Transverse colon (tissue), 4 donors: ENCODE measurements at places on chromosomes 2 and 18. TPM values are rescaled to one million over a fixed set of nuclear protein-coding genes. Genes with fewer than 3 reads are reported as not detected.

Gene NAT8
- total RNA-seq, result 1.2 TPM

Gene GPR75
- 2.5 TPM for total RNA-seq

Gene LHCGR
- total RNA-seq, result not detected

Gene HOXD12
- total RNA-seq, result not detected

Gene CRYGD
- not detected for total RNA-seq

Gene G6PC2
- total RNA-seq, result not detected

- H3K27ac ChIP-seq, result no peak overlapping the region
- H3K4me1 ChIP-seq, result no peaks in the 10 kb centered on the region
- no peak overlapping the region for H3K4me3 ChIP-seq
- no peaks in the 10 kb centered on the region for H3K27me3 ChIP-seq
- no peak for DNase-seq
These were observed 437.7 kb upstream of the HS6ST1 start for GRCh38 chr2:128756365-128756717.

DNA sequence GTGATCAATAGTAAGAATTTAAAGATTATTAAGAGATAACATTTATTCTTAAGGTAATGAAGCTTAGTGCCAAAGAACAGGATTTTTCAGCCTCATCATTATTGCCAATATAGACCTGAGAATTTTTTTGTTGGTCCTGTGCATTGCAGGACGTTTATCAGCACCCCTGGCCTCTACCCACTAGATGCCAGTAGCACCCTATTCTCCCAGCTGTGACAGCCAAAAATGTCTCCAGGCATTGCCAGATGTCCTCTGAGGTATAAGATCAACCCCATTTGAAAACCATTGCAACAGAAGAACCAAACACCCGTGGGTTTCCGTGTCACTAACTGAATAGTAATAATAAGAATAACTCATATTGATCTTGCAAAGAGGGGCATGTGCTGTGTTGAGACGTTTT lies 700.0 kb upstream of the SOX11 start:
- H3K4me3 ChIP-seq, result no peak overlapping the region
- H3K36me3 ChIP-seq, result no peaks in the 10 kb centered on the region
- no peaks in the 10 kb centered on the region for H3K27me3 ChIP-seq
- DNase-seq, result no peak

GRCh38 chr2:175684466-175684865 lies 317.6 kb downstream of the LNPK start:
- H3K4me1 ChIP-seq, result no peaks in the 10 kb centered on the region
- peaks cover 34% of the 10 kb centered on the region for H3K27me3 ChIP-seq
- DNase-seq, result no peak
- no peaks in the 10 kb centered on the region for H3K36me3 ChIP-seq
- no peak overlapping the region for H3K4me3 ChIP-seq

GRCh38 chr2:115294999-115295398 lies 852.6 kb downstream of the DPP10 start:
- no peak overlapping the region for H3K4me3 ChIP-seq
- no peaks in the 10 kb centered on the region for H3K4me1 ChIP-seq
- DNase-seq, result no peak
- no peaks in the 10 kb centered on the region for H3K36me3 ChIP-seq

- peak; percentile 23 for DNase-seq
- no peak overlapping the region for H3K4me3 ChIP-seq
- no peaks in the 10 kb centered on the region for H3K36me3 ChIP-seq
- no peaks in the 10 kb centered on the region for H3K27me3 ChIP-seq
- H3K4me1 ChIP-seq, result peaks cover 19% of the 10 kb centered on the region
These were observed 39.1 kb downstream of the CYRIA start for GRCh38 chr2:16626497-16626896.

DNA sequence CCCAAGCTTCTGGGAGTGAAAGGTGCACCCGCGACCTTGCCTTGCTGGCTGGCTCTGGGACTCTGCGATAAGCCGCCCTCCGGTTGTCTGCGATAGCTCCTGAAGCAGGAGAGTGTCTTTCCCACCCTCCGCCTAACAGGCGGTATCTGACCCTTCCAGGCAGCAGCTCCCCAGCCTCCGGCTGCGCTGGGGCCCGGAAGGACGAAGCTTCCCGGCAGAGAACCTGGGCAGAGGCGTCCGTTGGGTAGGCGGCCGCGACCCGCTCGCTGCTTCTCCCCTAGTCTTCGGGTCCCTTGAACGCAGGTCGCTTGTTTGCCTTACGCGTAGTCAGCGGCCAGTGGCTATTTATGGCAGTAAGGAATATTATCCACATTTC lies 446 bp upstream of the RHBDD1 start:
- H3K4me1 ChIP-seq, result peaks cover 39% of the 10 kb centered on the region
- peak overlapping the region; percentile 70 for H3K4me3 ChIP-seq
- DNase-seq, result no peak
- peak overlapping the region; percentile 99 for H3K27ac ChIP-seq

DNA sequence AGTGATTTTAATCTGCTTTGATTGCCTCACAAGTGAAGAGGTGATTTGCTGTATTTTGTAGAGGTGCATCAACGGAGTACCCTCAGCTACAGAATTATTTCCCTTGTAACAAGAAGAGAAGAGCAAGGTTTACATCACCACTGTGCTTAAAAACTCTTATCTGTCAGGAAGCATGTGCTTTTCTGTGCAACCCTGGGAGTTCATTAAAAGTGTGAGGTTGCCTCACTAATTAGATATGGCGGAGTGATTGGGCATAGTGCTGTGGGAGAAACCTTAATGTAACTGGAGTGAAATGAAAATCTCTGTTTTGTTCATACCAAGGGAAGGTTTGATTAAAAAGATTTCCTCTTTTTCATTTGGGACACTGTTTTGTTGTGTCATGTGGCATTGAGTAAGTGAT lies 544.7 kb downstream of the PARD3B start:
- H3K36me3 ChIP-seq, result no peaks in the 10 kb centered on the region
- H3K4me3 ChIP-seq, result no peak overlapping the region
- DNase-seq, result no peak
- H3K27me3 ChIP-seq, result no peaks in the 10 kb centered on the region
- H3K27ac ChIP-seq, result no peak overlapping the region

DNA sequence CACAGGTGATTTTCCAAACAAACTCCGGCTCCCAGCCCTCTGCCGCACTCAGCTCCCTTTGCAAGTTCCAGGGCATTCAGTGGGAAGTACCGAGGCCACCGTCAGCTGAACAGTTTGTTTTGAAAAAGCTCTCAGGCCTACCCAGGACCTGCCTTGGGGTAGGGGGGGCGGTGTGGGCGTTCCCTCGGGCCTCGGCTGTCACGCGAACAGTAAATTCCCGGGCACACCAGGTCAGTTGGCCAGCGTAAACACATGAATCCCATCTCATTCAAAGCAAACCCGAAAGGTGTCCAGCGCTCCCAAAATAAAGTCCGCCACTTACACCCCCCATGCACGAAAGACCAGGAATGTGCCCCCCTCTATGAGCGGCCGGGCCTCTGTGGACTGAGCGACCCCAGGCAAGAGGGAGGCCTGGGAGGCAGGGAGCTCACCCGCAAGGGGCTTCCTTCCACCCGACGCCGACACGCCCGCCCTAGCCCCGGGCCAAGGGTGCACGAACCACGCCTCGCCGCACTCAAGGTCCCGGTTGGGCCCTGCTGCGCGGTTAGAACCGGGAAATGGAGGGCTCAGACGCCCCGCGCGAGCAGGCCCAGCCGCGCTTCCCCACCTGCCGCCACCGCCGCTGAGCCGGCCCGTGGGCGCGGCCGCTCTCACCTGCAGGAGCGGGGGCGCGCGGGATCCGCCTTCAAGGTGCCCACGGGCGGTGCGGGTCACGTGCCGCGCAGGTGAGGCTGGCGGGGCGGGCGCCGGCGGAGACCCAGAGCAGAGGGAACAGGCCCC lies at the start of gene WDSUB1:
Gene WDSUB1, minus strand, starts transcription at position 775 of the 780 bp plus-strand sequence. CDS start 3,634 bp downstream, outside the sequence.
- H3K27me3 ChIP-seq, result no peaks in the 10 kb centered on the region
- peaks cover 4% of the 10 kb centered on the region for H3K36me3 ChIP-seq
- H3K4me3 ChIP-seq, result peak within 1 kb of the TSS; percentile 83
- peak; percentile 73 for DNase-seq
- peak within 1 kb of the TSS; percentile 97 for H3K27ac ChIP-seq

DNA sequence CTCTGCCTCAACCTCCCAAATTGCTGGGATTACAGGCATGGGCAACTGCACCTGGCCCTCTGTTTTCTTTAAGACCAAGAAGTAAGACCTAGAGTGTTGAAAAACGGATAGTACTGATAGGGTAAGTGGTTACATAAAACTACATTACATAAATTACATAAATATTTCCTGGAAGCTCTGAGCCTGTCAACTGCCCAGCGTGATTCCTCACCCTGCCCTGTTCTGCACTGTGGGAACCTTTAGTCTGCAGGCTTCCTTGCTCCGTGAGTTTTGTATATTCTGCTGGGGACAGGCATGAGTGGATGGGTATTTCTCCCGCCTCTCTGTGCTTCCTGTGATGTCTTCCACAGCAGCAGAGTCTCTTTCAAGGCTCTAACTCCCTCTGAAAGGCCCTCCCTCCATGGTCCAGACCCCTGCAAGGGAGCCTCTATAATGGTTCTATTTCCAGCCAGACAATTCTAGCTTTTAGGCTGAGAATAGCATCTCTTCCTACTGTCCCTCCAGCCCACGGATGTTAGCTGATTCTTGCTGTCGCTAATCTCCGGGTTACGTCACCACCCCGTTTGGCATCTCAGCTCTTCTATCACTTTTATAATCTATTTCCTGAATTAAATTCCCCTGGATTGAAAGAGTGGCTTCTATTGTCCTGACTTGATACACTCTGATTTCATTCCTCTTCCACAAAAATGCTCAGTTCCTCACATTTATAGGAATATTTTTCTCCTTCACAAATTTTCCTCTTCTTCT lies 49.5 kb upstream of the PLEKHM3 start:
- H3K36me3 ChIP-seq, result no peaks in the 10 kb centered on the region
- H3K27ac ChIP-seq, result no peak overlapping the region
- H3K27me3 ChIP-seq, result no peaks in the 10 kb centered on the region
- H3K4me1 ChIP-seq, result no peaks in the 10 kb centered on the region

- no peaks in the 10 kb centered on the region for H3K36me3 ChIP-seq
- no peaks in the 10 kb centered on the region for H3K27me3 ChIP-seq
- no peaks in the 10 kb centered on the region for H3K4me1 ChIP-seq
- H3K27ac ChIP-seq, result no peak overlapping the region
- H3K4me3 ChIP-seq, result no peak overlapping the region
These were observed 383.2 kb upstream of the SLC14A2 start for GRCh38 chr18:45232061-45232460.

DNA sequence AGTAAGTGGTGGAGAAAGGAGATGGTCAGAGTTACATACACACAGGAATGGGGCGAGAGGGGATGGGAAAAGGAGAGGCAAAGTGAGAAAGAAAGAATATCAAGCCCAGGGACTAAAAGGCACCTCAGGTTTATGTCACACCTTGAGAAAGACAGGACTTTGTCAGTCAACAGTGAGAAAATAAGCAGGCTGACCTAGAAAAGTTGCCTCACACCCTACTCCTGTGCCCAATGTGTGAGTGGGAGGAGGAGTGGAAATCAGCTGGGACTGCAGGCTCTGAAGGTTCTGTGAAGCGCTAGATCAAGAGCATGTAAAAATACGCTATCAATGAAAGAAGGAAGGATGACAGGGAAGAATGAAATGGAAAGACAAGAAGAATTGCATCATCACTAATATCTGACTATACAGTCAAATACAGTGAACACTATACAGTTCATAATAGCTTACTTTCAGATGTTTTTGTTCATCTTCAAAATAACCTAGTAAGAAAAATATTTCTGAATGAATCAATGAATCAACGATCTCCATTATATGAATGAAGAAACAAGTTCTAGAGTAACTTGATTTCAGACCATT lies 10.7 kb downstream of the VPS54 start:
- H3K4me3 ChIP-seq, result no peak overlapping the region
- no peak overlapping the region for H3K27ac ChIP-seq
- H3K27me3 ChIP-seq, result no peaks in the 10 kb centered on the region
- H3K4me1 ChIP-seq, result no peaks in the 10 kb centered on the region

GRCh38 chr2:189465076-189465475 lies 23.8 kb downstream of the WDR75 start:
- H3K27me3 ChIP-seq, result no peaks in the 10 kb centered on the region
- no peak overlapping the region for H3K4me3 ChIP-seq

- no peak overlapping the region for H3K4me3 ChIP-seq
- H3K4me1 ChIP-seq, result no peaks in the 10 kb centered on the region
- H3K27ac ChIP-seq, result no peak overlapping the region
- no peak for DNase-seq
- no peaks in the 10 kb centered on the region for H3K27me3 ChIP-seq
These were observed 19.4 kb upstream of the DSC3 start for GRCh38 chr18:31061945-31062344.

- peaks cover 9% of the 10 kb centered on the region for H3K4me1 ChIP-seq
- H3K27ac ChIP-seq, result peak overlapping the region; percentile 11
- H3K27me3 ChIP-seq, result peaks cover 9% of the 10 kb centered on the region
- H3K4me3 ChIP-seq, result no peak overlapping the region
These were observed 37.3 kb downstream of the MTCL1 start for GRCh38 chr18:8742387-8743361.

- H3K4me1 ChIP-seq, result no peaks in the 10 kb centered on the region
- no peaks in the 10 kb centered on the region for H3K27me3 ChIP-seq
- no peak overlapping the region for H3K4me3 ChIP-seq
- no peak overlapping the region for H3K27ac ChIP-seq
- no peaks in the 10 kb centered on the region for H3K36me3 ChIP-seq
These were observed 156.2 kb upstream of the NABP1 start for GRCh38 chr2:191521608-191522208.

DNA sequence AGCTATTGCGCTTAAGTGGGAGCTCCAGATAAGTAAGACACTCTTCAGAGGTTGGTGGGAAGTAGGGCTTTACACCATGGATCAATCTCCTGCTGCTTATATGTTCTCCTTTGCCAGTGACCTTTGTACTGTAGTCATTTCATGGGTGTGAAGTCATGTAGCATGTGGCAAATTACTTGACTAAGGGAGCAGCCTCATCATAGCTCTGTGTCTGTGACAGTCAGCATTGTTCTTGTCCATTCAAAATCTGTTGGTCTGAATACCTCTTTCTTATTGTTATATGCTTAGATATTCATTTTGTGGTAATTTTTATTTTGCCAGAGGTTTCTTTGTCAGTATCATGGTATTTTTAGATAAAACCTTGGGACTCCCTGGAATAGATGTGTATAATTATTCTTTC lies 18.2 kb downstream of the SLC4A1AP start:
- H3K27ac ChIP-seq, result peak overlapping the region; percentile 64
- no peak for DNase-seq
- no peak overlapping the region for H3K4me3 ChIP-seq
- H3K27me3 ChIP-seq, result no peaks in the 10 kb centered on the region
- peaks cover 8% of the 10 kb centered on the region for H3K4me1 ChIP-seq
- peaks cover 37% of the 10 kb centered on the region for H3K36me3 ChIP-seq

- peak overlapping the region; percentile 68 for H3K27ac ChIP-seq
- peaks cover 12% of the 10 kb centered on the region for H3K4me1 ChIP-seq
- DNase-seq, result peak; percentile 73
- H3K4me3 ChIP-seq, result no peak overlapping the region
These were observed 13.5 kb upstream of the CNOT11 start for GRCh38 chr2:101238930-101239759.

DNA sequence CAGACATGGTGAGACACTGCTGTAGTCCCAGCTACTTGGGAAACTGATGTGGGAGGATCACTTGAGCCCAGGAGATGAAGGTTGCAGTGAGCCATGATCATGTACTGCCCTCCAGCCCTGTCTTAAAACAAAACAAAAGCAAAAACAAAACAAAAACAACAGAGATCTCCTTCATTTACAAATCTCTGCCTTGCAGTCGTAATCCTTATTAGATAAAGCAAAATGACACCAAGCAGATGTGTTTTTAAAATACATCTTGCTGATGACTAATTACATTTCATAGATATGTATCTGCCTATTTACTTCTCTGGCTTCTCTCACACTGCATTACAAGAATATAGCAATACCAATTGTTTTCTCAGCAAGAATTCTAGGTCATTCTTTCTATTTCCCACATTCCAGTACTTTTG lies 22.8 kb downstream of the NFE2L2 start:
- no peaks in the 10 kb centered on the region for H3K36me3 ChIP-seq
- peak overlapping the region; percentile 85 for H3K27ac ChIP-seq
- no peaks in the 10 kb centered on the region for H3K27me3 ChIP-seq
- no peak overlapping the region for H3K4me3 ChIP-seq

- H3K27ac ChIP-seq, result no peak overlapping the region
- H3K27me3 ChIP-seq, result no peaks in the 10 kb centered on the region
- no peak overlapping the region for H3K4me3 ChIP-seq
- H3K36me3 ChIP-seq, result no peaks in the 10 kb centered on the region
These were observed 70.0 kb downstream of the ABCA12 start for GRCh38 chr2:215068399-215068798.
